ENCODE measurements at places on chromosomes 2 and 18. TPM values are rescaled to one million over a fixed set of nuclear protein-coding genes. Genes with fewer than 3 reads are reported as not detected.

- H3K4me3 ChIP-seq, result no peak overlapping the region
- H3K36me3 ChIP-seq, result peaks cover 5% of the 10 kb centered on the region
- no peak overlapping the region for H3K27ac ChIP-seq
- DNase-seq, result no peak
- H3K27me3 ChIP-seq, result no peaks in the 10 kb centered on the region
- H3K4me1 ChIP-seq, result peaks cover 10% of the 10 kb centered on the region
Observed at GRCh38 chr2:96198921-96199320, 9.7 kb downstream of the STARD7 start.

- no peaks in the 10 kb centered on the region for H3K36me3 ChIP-seq
- H3K27me3 ChIP-seq, result no peaks in the 10 kb centered on the region
- no peak overlapping the region for H3K4me3 ChIP-seq
- H3K27ac ChIP-seq, result peak overlapping the region; percentile 30
Observed at GRCh38 chr18:27942706-27943105, 234.2 kb downstream of the CDH2 start.

- H3K27ac ChIP-seq, result no peak overlapping the region
- no peaks in the 10 kb centered on the region for H3K27me3 ChIP-seq
- DNase-seq, result no peak
- H3K4me1 ChIP-seq, result peaks cover 2% of the 10 kb centered on the region
Observed at GRCh38 chr18:59861963-59862819, 37.6 kb upstream of the PMAIP1 start.

DNA sequence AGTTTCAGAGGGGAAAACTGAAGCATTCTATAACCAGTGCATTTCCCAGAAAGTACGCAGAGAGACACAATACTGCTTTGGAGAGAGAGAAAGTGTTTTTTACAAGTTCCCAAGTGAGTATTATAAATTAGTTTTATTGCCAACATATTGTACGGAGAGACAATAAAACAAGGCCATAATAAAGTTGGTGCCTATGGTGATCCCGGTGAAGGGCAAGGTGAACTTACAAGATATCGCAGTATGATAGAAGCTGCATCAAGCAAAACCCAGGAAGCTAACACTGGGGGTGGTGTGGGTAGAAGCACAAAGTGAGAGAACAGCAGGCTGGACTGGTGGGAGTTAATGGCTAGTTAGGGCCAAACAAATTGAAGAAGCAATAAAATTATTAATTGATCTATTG is 7.5 kb downstream of the TMSB10 start:
- no peaks in the 10 kb centered on the region for H3K27me3 ChIP-seq
- no peaks in the 10 kb centered on the region for H3K36me3 ChIP-seq
- H3K27ac ChIP-seq, result no peak overlapping the region
- no peaks in the 10 kb centered on the region for H3K4me1 ChIP-seq
- H3K4me3 ChIP-seq, result no peak overlapping the region
- DNase-seq, result no peak

DNA sequence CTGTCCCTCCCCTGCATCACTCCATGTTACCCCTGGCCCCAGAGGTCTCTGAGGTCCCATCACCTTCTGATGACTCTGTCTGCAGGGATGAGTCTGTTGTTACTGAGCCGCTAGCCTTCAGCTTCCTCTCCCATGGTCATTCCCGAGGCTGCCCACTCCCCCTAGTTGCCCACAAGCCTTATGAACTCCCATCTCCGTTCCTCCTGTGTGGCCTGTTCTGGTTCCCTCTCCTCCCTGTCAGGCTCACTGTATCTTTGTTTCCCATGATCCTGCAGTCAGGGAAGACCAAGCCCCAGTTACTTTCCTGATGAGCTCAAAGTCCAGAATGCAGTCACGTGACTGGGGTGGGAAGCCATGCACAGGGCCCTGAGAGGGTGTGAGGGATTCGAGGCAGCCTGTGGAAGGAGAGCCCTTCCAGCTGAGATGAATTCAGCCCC is 39.5 kb downstream of the INPP4A start:
- no peak overlapping the region for H3K27ac ChIP-seq
- H3K4me1 ChIP-seq, result peaks cover 14% of the 10 kb centered on the region
- DNase-seq, result no peak
- no peak overlapping the region for H3K4me3 ChIP-seq

DNA sequence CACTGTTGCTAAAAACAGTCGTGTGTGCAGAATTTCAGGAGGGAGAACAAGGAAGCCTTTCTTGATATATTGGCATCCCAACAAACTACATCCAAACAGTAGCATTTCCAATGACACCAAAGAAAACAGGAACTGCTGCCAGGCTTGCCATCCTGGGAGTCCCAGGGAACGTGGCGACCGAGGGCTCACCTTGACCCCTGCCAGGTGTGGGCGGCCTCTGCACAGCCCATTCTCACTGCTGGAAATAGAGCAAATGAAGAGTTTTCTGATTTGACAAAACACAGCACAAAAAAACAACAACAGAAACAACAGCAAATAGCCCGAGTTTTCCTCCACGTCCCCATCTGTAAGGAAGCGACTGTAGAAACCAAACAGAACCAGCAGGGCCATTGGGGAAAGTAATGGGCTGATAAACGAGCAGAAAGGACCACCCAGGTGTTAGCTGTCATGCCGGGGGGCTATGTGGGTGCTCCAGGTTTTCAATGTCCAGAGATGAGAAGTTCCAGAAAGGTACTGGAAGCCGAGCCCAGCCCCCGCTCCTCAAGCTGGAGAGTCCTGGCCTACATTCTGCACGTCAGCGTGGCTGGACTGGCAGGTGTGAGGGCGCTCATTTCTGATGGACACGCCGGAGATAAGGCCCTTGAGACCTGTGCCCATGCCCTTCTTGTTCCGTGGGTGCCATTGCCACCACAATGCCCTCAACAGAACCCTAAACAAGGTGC is 80.8 kb downstream of the TWIST2 start:
- H3K27me3 ChIP-seq, result no peaks in the 10 kb centered on the region
- peaks cover 8% of the 10 kb centered on the region for H3K4me1 ChIP-seq
- DNase-seq, result no peak
- H3K27ac ChIP-seq, result no peak overlapping the region
- no peaks in the 10 kb centered on the region for H3K36me3 ChIP-seq

GRCh38 chr2:184596819-184597411 is 1.4 kb upstream of the ZNF804A start:
- H3K4me1 ChIP-seq, result no peaks in the 10 kb centered on the region
- peak overlapping the region; percentile 81 for H3K27ac ChIP-seq
- H3K36me3 ChIP-seq, result no peaks in the 10 kb centered on the region
- H3K27me3 ChIP-seq, result no peaks in the 10 kb centered on the region
- H3K4me3 ChIP-seq, result peak overlapping the region; percentile 83

DNA sequence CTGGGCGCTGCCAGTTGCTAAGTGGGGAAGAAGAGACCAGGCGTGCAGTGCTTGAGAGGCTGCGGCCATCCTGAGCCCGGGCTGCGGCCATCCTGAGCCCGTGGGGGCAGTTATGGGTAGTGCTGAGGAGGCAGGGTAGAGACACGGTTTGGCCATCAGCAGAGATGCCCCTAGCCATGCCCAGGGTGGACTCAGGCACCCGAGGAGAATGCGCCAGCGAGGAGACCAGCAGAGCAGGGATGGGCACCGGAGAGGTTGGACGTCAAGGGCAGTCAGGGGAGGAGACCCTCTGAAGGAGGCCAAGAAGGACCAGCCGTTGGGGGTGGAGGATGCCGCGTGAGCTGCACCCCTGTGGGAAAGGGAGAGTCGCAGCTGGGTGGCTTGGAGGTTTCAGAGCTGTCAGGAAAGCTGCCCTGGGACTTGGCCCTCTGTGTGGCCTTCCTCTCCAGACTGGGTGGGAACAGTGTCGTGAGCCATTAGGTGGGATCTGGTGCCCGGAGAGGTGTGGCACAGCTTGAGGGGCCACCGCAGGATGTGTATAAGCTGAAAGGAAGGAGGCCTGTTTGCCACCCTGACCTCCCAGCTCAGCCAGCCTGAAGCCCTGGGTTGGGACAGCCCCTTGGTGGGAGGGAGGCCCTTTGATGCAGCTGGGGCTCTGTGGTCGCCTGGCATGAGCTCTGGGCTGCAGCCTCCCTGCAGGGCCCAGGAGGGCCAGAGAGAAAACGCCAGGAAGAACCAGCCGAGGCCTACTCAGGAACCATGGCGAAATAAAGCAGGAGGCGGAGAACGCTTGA is 56.0 kb downstream of the SH3BP4 start:
- H3K27me3 ChIP-seq, result no peaks in the 10 kb centered on the region
- no peak overlapping the region for H3K4me3 ChIP-seq
- peaks cover 10% of the 10 kb centered on the region for H3K36me3 ChIP-seq
- peaks cover 24% of the 10 kb centered on the region for H3K4me1 ChIP-seq
- no peak for DNase-seq
- H3K27ac ChIP-seq, result no peak overlapping the region

- no peaks in the 10 kb centered on the region for H3K4me1 ChIP-seq
- DNase-seq, result no peak
- no peak overlapping the region for H3K27ac ChIP-seq
- H3K36me3 ChIP-seq, result no peaks in the 10 kb centered on the region
- H3K27me3 ChIP-seq, result no peaks in the 10 kb centered on the region
Observed at GRCh38 chr18:13594551-13594950, 131.8 kb downstream of the FAM210A start.

DNA sequence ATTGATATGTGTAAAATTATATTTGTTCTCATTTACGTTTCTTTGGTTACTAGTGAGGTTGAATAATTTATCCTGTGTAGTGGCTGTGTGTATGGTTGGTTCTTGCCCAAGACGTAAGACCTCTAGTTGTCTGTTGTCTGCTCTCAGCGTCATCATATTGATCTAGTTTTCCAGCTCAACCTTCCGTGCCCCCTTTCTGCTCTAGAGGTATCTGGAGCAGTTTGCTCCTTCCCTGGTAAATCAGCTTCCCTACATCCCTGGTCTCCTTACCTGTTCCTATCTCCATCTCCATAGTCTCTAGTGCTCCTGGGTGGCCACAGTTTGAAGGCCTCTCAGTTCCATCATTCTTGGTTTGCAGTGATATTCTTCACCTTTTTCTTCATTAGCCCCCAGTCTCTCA is 1.2 kb downstream of the SMYD5 start:
- no peak for DNase-seq
- no peaks in the 10 kb centered on the region for H3K36me3 ChIP-seq
- peaks cover 3% of the 10 kb centered on the region for H3K4me1 ChIP-seq
- H3K4me3 ChIP-seq, result peak overlapping the region; percentile 77
- H3K27me3 ChIP-seq, result peaks cover 2% of the 10 kb centered on the region

GRCh38 chr2:192391041-192391440 is 196.3 kb upstream of the TMEFF2 start:
- H3K4me1 ChIP-seq, result no peaks in the 10 kb centered on the region
- no peak overlapping the region for H3K4me3 ChIP-seq
- no peaks in the 10 kb centered on the region for H3K27me3 ChIP-seq
- no peaks in the 10 kb centered on the region for H3K36me3 ChIP-seq
- H3K27ac ChIP-seq, result no peak overlapping the region

GRCh38 chr18:41720226-41720625 is 234.8 kb upstream of the PIK3C3 start:
- no peaks in the 10 kb centered on the region for H3K36me3 ChIP-seq
- H3K4me1 ChIP-seq, result no peaks in the 10 kb centered on the region
- no peak overlapping the region for H3K27ac ChIP-seq
- H3K4me3 ChIP-seq, result no peak overlapping the region

- H3K36me3 ChIP-seq, result no peaks in the 10 kb centered on the region
- peak; percentile 82 for DNase-seq
- H3K4me3 ChIP-seq, result no peak overlapping the region
- no peak overlapping the region for H3K27ac ChIP-seq
- H3K27me3 ChIP-seq, result no peaks in the 10 kb centered on the region
Observed at GRCh38 chr2:197360744-197361156, 50.2 kb upstream of the ANKRD44 start.

- no peak for DNase-seq
- H3K4me3 ChIP-seq, result no peak overlapping the region
- no peaks in the 10 kb centered on the region for H3K36me3 ChIP-seq
- no peaks in the 10 kb centered on the region for H3K27me3 ChIP-seq
- peaks cover 7% of the 10 kb centered on the region for H3K4me1 ChIP-seq
Observed at GRCh38 chr2:201769666-201770373, 10.9 kb downstream of the ALS2 start.

GRCh38 chr18:31049189-31049588 is 6.6 kb upstream of the DSC3 start:
- no peak for DNase-seq
- no peak overlapping the region for H3K4me3 ChIP-seq
- no peaks in the 10 kb centered on the region for H3K36me3 ChIP-seq
- no peak overlapping the region for H3K27ac ChIP-seq
- H3K27me3 ChIP-seq, result peaks cover 2% of the 10 kb centered on the region

GRCh38 chr2:8565399-8566154 is 116.3 kb upstream of the ID2 start:
- DNase-seq, result no peak
- no peak overlapping the region for H3K27ac ChIP-seq
- no peaks in the 10 kb centered on the region for H3K4me1 ChIP-seq
- H3K4me3 ChIP-seq, result no peak overlapping the region
- peaks cover 5% of the 10 kb centered on the region for H3K27me3 ChIP-seq

GRCh38 chr2:42196403-42197267 is 27.5 kb downstream of the EML4 start:
- H3K4me1 ChIP-seq, result peaks cover 22% of the 10 kb centered on the region
- no peaks in the 10 kb centered on the region for H3K27me3 ChIP-seq
- H3K36me3 ChIP-seq, result no peaks in the 10 kb centered on the region
- no peak overlapping the region for H3K4me3 ChIP-seq

- DNase-seq, result peak; percentile 51
- H3K4me3 ChIP-seq, result no peak overlapping the region
- no peaks in the 10 kb centered on the region for H3K27me3 ChIP-seq
- H3K4me1 ChIP-seq, result peaks cover 22% of the 10 kb centered on the region
- H3K27ac ChIP-seq, result no peak overlapping the region
- H3K36me3 ChIP-seq, result no peaks in the 10 kb centered on the region
Observed at GRCh38 chr2:162074928-162075688, 1.1 kb upstream of the DPP4 start.

DNA sequence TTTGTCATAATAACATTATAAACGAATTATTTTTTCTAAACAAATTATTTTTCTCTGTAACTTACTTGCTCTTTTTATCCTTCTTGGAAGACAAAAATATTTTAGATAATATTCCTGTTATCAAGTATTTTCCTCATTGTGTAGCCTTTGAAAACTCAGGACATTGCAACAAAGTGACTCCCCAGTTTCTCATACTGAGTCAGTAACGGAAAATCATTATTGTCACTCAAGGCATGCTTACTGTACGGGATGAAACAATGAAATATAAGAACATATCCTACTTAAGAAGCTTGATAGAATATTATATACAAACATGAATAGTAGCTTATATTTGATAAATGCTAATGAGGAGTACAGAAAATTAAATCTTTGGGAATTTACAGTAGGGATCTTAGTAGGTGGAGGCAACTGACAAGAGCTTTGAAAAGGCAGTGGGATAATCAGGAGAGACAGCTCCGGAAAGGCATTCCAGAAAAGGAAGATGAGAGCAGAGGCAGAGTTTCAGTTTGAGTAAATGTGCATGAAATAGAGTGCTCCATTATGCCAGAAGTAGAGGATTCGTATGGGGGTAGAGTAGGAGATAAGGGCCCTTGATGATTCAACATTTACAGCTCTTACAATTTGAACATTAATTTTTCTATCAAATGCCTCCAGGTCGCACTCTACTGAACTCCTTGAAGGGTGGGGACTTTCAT is 14.0 kb upstream of the YES1 start:
- no peak for DNase-seq
- H3K4me1 ChIP-seq, result peaks cover 9% of the 10 kb centered on the region
- H3K27ac ChIP-seq, result no peak overlapping the region
- no peaks in the 10 kb centered on the region for H3K36me3 ChIP-seq
- no peak overlapping the region for H3K4me3 ChIP-seq

- DNase-seq, result peak; percentile 50
- H3K27me3 ChIP-seq, result peaks cover 6% of the 10 kb centered on the region
Observed at GRCh38 chr2:71748227-71748626, 294.9 kb downstream of the DYSF start.

Gene WDR54
- total RNA-seq, result 14.8 TPM

Gene B4GALT6
- total RNA-seq, result 17.7 TPM

Gene NLRC4
- not detected for total RNA-seq

Gene DIS3L2
- total RNA-seq, result 20.5 TPM

Gene PRKAG3
- not detected for total RNA-seq

Gene RIF1
- total RNA-seq, result 39.3 TPM

Gene FRZB
- 0.67 TPM for total RNA-seq

Gene KLHL41
- not detected for total RNA-seq

Gene GRB14
- 8.6 TPM for total RNA-seq

Gene TMEM127
- total RNA-seq, result 45.5 TPM

Gene COL3A1
- 458 TPM for total RNA-seq

Gene IL36A
- total RNA-seq, result not detected

Measured in astrocyte (in vitro differentiated cells and primary cell).